ENCODE measurements at places on chromosomes 7 and 10. TPM values are rescaled to one million over a fixed set of nuclear protein-coding genes. Genes with fewer than 3 reads are reported as not detected.

Gene NUTM2E
- total RNA-seq = 0.15 TPM

Gene EPO
- total RNA-seq = 0.15 TPM

Gene PIK3AP1
- 1.2 TPM for total RNA-seq

Gene LRMDA
- not detected for total RNA-seq

Gene CPXM2
- total RNA-seq = 2.9 TPM

- DNase-seq = no peak
Measured at GRCh38 chr10:3836222-3836820, 51.3 kb upstream of the KLF6 start.

DNA sequence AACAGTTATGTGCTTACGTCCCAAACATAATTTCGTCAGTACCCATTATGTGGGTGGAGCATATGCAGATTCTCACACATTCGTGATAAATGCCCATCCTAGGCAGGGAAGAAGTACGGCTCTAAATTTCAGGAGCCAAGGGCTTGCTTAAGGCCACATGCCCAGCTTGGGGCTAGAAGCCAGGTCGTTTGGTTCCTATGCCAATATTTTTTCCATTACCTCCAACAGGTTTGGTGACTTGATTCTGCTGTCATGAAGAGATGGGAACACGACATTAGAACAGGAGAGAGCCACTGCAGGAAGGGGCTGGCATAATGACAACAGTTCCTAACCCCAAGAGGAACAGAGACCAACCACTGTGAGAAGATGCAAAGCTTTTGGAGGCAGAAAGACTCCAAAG, 85.1 kb downstream of the HIPK2 start:
- peak; percentile 14 for DNase-seq

DNA sequence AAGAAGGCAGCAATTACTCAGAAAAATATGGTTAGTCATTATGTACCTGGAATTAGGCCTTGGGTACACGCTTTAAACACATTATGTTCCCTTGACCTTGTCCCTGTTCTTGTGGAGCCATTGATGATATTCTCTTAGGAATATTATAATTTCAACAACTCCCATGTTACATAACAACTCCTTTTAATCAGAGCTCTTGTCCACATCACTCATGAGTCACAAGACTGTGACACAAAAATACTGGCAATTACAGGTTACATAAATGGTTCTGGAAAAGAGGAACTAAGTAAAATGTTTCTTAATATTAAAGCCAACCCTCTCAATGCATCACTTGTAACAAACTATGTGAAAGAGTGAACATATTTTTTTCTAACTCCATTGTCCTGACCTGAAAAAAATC, 143.8 kb upstream of the PCLO start:
- DNase-seq = no peak

- no peak for DNase-seq
Measured at GRCh38 chr7:2248984-2249694, 7.1 kb downstream of the NUDT1 start.

- DNase-seq = peak; percentile 68
Measured at GRCh38 chr10:97731346-97732051, 5.4 kb upstream of the ZFYVE27 start.

- no peak for DNase-seq
Measured at GRCh38 chr7:133937786-133938185, 189.4 kb upstream of the LRGUK start.

Data from H7 (cell line).